ENCODE measurements at places on chromosomes 11 and 22.

DNA sequence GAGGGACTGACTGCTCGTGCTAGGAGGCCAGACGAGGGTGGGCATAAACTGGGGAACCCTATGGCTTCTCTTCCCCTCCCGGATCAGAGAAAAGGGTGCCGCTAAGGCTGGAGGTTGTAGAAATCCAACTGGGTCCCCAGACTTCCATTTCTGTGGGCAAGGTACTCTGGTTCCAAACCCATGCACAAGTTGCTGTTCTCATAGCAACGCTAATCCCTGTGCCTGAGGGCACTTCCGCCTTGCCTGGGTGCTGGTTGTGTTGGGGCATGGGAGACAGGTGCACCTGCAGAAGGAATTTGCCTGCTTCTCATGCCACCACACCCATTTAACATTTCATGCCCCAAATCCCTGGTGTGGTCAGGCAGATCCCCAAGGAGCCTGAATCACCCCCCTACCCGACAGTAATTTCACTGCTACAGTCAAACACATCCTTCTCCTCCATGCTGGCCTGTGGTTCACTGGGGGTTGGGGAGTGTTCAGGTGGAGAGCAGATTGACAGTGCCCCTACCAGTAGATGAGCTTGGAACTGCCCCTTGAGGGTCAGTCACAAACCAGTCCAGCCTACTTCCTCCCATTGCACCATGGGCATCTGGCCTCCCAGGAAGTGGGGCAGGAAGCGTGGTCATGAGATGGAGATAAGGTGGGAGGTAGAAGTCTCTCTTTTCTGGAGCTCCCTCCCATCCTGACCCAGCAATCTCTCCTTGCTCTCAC lies 1.2 kb downstream of the C2CD2L start:
- DNase-seq, result peak; percentile 60

GRCh38 chr22:28341001-28341400 lies 338.6 kb downstream of the TTC28 start:
- peak; percentile 61 for DNase-seq

DNA sequence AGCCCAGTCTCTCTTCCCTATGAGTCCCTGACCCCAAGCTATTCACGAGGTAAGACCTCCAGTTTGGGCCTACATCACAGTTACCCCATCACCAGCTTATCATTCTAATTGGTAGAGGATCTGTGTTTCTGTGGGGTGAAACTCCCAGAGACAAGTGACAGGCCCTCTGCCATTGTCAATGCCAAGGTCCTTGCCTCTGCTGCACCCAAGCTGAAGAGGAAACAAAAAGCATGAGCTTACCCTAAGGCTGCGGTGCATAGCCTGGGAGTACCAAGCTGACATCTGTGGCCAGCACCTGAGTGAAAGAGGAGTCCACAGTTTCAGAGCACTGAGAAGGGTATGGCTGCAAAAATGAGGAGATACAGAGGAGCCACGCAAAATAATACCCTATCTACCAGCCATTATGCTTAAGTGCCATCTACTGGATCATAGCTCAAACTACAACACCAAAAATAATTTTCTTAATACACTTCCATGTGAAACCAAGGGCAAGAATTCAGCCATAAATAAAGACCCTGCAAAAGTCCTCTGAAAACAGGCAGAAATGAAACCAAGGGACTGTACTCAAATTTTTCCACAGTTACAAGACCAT lies 62.3 kb upstream of the ANO5 start:
- DNase-seq, result no peak

GRCh38 chr22:46910624-46911023 lies 148.2 kb downstream of the TBC1D22A start:
- DNase-seq, result no peak

DNA sequence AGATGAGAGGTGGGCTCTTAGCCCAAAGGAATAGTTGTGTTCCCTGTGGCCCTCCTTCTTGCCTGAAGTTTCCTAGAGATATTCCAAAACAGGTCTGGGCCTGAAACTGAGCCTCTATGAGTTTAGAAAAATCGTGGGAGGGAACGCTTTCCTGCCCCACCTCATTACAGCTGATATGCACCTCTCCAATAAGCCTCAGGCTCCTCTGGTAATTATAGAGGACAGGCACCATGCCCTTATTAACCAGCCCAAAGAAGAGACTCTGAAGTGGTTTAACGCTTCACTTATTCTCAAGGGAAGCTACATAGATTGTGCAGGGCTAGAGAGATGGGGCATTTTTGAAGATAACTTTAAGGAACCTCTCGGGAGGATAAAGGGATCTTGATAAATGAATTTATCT lies 3.4 kb upstream of the MPZL2 start:
- no peak for DNase-seq

DNA sequence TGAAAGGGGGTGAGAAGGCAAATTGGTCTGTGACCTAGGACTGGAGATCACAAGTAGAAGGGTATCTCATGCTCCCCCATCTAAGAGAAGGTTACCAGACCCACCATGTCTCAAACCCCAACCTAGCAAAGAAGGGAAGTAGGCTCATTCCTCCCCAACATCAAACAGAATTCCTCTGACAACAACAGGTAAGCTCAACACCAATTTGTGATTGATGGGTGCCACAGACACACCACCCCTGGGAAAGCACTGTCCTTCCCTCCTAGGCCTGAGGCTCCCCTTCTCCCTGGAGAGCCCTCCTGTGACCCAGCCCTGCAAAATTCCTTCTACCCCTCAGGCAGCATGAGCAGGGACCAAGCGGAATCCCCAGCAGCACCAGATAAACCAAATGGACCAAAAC lies 154.3 kb downstream of the BUD13 start:
- no peak for DNase-seq

DNA sequence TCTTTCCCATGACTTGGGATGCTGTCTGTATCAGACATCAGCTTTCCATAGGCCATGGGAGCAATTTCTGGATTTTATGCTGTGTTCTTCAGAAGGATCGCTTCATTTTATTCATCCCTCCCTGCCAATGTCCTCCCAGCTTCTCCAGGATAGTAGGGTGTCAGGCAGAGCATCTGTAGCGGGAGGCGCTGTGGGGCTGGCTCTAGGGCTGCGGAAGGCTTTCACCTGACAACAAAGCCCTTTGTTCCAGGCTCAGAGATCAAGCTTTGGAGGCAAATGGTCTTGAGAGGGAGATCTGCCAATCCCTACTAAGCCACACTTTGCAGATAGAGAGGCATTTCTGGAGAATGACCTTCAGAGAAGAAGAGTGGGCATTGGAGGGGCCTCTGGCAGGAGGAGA lies 29.5 kb upstream of the FTH1 start:
- DNase-seq, result no peak

- DNase-seq, result no peak
Measured at GRCh38 chr11:62400760-62401159, 18.1 kb upstream of the SCGB1A1 start.

- no peak for DNase-seq
Measured at GRCh38 chr22:20973634-20974286, 6.7 kb downstream of the AIFM3 start.

DNA sequence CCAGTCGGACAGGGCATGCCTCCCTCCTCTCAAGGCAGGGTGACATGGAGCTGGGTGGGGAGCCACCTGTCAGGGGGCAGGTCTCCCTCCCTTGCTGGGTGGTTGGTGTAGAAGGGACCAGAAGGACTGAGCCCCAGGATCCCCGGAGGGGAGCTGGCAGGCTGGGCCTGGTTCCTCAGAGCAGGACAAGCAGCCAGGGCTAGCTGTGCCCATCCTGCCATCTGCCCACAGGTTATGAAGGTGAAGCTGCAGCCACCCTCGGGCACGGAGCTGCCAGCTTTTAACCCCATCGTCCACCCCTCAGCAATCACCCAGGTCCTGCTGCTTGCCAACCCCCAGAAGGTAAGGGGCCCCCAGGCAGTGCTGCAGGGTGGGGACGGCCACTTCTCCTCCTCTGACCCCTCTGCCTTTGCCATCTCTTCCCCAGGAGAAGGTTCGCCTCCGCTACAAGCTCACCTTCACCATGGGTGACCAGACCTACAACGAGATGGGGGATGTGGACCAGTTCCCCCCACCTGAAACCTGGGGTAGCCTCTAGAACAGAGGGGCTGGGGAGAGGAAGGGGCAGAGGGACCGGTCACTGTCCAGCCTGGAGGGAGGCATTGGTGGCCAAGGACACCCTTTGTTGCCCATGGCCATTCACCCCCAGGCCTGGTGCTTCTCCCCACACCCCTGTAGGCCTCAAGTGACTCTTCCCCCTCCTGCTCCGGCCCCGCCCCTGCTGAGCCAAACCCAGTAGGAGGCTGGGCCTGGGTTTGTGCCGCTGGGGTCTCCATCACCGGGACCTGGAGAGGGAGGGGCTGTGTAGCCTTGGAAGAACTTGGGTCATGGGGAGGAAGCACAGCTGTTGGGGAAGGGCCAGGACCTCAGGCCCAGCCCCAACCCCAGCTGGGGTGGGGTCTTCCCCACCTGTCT lies 7.0 kb upstream of the SH3BP1 start:
- no peak for DNase-seq

DNA sequence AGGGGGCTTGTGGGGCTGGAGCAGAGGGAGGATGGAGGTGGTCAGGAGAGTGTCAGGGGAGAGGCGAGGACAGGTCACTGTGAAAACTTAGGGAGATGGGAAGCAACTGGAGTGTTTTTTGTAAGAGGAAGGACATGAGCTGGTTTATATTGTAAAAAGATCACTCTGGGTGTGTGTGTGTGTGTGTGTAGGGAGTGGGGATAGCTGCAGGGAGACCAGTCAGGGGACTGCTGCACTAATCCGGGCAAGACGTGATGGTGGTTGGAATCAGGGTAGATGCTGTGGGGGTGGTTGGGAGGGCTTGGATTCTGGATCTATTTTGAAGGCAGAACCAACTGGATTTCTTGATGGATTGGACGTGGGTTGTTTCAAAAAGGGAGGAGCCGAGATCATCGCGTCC lies 11.3 kb upstream of the SYT7 start:
- no peak for DNase-seq

DNA sequence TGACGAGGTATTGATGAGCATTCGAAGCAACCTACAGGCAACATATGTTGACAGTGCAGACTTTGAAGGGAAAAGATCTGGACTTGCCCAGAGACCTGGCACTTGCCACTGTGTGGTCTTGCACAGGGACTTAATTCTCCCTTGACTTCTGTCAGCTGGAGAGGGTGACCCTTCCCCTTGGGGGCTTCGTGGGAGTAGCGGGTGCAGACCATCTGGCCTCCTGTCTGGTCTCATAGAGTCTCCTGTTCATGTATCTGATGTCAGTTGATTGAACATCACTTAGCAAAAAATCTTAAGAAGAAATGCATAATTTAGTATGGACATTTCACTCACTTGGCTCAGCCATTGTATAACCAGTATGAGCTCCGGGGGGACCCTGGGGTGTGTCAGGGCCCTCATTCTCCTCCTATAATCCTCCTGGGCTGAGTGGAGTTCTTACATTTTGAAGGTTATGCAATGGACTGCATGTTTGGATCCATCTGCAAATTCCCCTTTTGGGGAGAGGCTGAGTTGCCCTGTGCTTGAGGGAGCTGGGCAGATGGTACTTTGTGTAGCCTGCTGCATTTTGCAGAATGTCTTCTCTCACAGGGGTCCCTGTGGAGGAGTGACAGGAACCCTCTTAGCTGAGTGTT lies 13.0 kb downstream of the BCR start:
- no peak for DNase-seq

DNA sequence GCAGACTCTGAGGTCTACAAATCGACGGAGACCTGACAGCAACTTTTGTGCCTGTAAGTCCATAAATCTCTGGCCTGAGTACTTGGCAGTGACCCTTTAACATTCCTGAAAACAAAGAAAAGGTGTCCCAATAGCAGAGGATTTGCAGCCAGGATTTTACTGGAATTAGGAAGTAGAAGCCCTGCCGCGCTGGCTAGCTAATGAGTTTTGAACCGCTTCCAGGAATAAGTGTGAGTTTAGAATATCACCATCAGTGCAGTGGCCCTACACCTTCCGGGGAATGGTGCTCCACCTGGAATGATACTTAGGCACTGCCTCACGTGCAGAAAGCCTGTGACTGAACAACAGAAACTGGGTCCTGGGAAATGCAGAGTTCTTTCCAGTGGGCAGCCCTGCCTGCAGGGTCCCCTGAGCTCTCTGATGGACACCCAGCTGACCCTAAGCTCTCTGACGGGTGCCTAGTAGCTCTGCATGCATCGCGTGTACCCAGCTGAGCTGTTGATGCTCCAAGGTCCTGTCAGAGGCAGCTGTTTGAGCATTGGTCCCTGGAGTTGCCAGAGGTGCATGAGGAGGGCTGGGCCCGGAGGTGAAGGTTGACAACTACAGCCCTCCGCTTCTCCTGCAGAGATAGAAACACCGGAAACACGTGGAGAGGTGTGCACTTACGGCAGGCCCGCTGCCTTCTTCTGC lies 380.9 kb downstream of the TBC1D22A start:
- no peak for DNase-seq

DNA sequence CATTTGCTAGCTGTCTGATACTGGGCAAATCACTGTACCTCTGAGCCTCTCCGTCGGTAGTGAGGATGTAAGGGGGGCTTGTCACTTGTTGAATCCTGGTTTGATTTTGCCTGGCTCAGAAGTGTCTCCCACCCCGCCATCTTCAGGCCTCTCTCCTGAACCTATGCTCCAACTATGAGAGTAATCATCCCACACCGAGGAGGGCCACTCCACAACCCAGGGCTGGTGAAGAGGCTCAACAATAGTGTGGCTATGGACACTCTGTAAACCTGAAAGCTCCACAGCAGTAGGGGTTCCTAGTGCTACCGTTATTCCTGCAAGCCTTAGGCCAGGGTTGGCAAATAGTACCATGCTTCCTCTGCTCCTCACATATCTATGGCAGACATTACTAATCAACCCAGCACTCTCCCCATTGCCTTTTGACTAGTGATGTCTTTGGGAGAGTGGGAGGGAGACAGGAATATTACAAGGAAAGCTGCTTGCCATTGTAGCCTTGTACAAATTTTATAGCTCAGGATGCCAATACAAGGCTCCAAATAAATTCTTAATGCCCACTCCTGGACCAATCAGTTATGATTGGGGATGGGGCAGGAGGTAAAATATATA lies 134.0 kb upstream of the TEAD1 start:
- peak; percentile 82 for DNase-seq

- no peak for DNase-seq
Measured at GRCh38 chr22:24148266-24149197, 32.8 kb upstream of the SUSD2 start.

GRCh38 chr11:61034704-61035525 lies 63.4 kb downstream of the CD6 start:
- no peak for DNase-seq

GRCh38 chr11:45794169-45794568 lies 10.8 kb upstream of the SLC35C1 start:
- no peak for DNase-seq

- peak; percentile 8 for DNase-seq
Measured at GRCh38 chr11:34476849-34477248, 36.7 kb downstream of the ELF5 start.

- no peak for DNase-seq
Measured at GRCh38 chr11:64344787-64345186, 4.8 kb downstream of the CCDC88B start.
